ENCODE measurements at places on chromosomes 16 and 17.

GRCh38 chr17:29243792-29244191, 2.9 kb upstream of the CRYBA1 start:
- no peak for DNase-seq

DNA sequence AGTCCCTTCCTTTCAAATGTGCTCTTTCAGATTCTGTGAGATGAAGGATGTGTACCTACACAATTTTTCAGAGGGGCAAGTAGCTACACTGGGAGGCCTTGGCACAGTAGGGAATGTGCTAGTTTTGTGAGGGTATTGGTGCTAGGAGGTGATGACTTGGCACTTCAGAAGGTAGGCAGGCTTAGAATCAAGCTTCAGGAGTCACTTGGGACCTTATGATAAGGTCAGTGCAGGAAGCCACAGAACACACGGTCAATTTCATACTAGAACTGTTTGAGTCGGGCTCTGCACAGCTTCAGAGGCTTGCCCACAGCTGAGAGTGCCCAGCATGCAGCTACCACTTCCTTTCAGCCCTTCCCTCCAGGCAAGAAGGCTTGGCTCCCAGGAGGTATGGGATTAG, 6.1 kb downstream of the CMTM1 start:
- no peak for DNase-seq

DNA sequence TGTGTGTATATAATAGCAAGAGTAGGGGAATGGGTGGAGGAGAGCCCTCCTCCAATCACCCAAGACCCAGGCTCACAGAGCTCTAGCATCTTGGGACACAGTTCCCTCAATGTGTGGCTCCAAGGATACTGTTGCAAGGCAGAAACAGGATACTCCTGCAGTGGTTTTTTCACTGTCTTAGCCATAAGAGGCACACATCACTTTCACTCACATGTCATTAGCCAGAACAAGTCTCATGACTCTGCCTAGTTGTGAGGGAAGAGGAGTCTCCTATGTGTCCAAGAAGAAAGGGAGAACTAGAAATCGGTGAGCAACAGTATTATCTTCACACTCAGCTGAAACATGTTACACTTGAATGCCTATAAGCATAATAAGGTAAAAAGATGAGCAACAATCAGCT, 11.1 kb upstream of the NUDT7 start:
- no peak for DNase-seq

- no peak for DNase-seq
Observed at GRCh38 chr16:27389272-27389961, 12.6 kb upstream of the IL21R start.

Measured in LoVo (cell line).